ENCODE measurements at places on chromosomes 16 and 17. TPM values are rescaled to one million over a fixed set of nuclear protein-coding genes. Genes with fewer than 3 reads are reported as not detected.

The ICAM2 gene
- total RNA-seq, result 6.9 TPM

The CDH15 gene
- total RNA-seq, result not detected

DNA sequence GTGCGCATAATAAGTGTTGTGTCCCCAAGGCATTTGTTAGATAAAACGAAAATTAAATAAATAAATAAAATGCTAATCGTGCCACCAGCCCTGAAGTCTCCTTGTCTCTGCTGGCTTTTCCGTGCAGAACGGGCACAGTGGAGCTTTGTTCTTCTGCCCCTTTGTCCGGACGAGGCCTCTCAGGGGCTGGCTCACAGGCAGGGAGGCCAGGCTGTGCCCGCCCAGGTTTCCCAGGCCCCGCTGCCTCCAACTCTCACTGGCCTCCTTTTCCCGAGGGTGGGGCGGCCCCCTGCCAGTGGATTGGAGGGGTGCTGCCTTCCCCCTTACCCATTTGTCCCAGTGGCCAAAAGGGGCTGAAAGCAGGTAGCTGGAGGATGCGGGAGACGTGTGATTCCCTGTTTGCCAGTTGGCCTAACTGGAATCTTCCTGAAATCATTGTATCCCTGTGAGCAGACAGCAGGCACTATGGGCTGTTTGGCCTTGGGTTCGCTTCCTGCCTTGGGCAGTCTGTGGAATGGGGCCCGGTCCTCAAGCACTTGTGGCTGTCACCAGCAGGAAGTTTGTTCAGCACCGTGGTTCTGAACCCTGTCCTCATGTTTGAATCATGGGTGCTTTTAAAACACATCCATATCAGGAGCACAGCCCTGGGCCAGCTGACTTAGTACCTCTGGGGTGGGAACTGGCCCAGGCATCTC is 64.4 kb downstream of the KSR1 start:
- no peak for DNase-seq

DNA sequence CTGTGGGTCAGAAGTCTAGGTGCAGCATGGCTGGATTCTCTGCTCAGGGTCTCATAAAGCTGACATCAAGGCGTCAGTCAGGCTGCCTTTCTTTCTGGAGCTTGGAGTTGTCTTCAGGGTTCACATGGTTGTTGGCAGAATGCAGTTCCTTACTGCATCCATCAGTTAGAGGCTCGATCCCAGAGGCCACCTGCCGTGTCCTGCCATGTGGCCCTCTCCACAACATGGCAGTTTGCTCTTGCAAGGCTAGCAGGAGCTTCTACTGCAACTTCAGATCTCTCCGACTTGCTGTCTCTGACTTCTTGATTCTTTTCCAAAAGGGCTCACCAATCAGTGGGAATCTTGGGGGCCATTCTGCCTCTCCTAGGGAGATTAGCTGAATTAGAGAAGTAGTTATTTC is 11.9 kb downstream of the PITPNC1 start:
- no peak for DNase-seq

- no peak for DNase-seq
Observed at GRCh38 chr16:30010844-30011713, at the start of gene DOC2A. DOC2A (minus strand) TSS chr16:30011027; CDS start chr16:30010222, 805 bp downstream.

DNA sequence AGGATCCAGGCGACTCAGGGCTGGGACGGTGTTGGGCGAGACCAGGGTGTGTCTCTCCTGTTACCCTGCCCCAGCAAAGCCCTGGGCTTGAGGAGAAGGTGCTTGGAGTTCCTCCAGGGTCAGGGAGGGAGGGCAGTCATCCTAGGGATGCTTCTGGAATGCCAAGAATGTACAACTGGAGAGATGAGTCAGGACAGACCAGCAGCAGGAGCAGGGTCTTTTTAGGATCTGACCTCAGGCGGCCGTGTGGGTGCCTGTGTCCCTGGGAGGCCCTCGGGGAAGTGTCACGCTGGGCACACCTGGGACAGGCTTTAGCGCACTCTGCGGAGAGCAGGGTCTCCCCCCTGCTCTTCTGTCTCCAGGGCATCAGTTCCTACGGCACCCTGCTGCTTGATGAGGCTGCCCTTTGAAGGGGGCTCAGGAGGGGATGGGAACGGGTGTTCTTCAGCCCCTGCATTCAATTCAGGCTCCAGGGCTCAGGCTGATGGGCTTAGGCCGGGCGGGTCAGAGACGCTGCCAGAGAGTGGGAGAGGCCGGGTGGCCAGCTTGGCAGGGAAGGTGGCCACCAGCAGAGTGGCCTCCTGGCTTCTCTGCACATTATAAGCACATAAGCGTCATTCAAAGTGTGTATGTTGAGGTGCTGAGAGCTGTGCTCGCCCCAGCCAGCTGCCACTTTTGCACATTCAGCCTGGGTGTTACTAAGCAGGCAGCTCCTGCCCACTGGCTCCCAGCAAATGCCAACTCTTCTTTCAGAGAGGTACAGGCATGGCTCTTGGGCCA is 8.4 kb upstream of the MTSS2 start:
- no peak for DNase-seq

- no peak for DNase-seq
Observed at GRCh38 chr16:2175454-2175853, 19.9 kb downstream of the TRAF7 start.

DNA sequence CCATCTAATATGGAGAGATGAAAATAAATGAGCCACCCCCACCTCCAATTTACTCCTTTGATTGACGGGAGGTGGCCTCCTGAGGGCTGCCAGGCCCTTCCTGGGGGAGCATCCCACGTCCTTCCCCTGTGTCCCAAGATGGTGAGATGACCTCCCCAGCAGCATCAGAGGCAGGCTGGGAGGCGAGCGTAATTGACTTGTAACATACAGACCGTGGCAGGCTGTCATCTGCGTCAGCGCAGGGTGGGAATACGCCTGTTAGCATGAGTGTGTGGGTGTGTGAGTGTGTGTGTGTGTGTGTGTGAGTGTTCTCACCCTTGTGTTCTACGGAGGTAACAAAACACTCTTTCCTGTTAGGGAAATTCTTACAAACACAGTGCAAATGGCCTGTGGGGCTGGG is 156.9 kb upstream of the CIBAR2 start:
- DNase-seq, result no peak

GRCh38 chr17:40071313-40072039 is 8.7 kb downstream of the THRA start:
- DNase-seq, result peak; percentile 92
